ENCODE measurements at places on chromosomes 7 and 10. TPM values are rescaled to one million over a fixed set of nuclear protein-coding genes. Genes with fewer than 3 reads are reported as not detected.

- no peak for DNase-seq
Observed at GRCh38 chr7:2687881-2688318, at the start of gene AMZ1. Gene AMZ1, plus strand, starts transcription at chr7:2688202. Its CDS starts 12,250 bp downstream, at chr7:2700452.

CDCA7L gene
- 107 TPM for total RNA-seq

IFIT1 gene
- total RNA-seq: 0.36 TPM

DNA sequence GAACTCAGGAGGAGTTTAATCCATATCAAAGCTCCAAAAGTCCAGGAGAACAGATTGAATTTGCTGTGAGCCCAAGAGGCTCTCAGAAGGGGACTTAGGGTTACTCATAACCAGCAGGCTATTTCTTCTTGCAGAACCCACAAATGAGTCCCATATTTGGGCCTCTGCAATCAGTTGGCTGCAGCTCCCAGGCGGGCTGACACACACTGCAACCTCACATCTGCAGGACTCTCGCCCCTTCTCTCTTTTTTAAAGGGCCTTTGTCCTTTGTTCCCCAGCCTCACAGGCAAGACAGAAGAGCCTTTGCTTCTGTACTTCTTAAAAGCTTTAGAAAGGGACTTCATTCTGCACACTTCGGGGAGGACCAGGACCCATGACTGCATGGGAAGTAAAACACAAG, 26.7 kb downstream of the CREB3L2 start:
- no peak for DNase-seq

SPACDR gene
- total RNA-seq: not detected
